ENCODE measurements at places on chromosomes 4 and X.

GRCh38 chrX:22351076-22351475 is 78.4 kb downstream of the CBLL2 start:
- no peak for DNase-seq

DNA sequence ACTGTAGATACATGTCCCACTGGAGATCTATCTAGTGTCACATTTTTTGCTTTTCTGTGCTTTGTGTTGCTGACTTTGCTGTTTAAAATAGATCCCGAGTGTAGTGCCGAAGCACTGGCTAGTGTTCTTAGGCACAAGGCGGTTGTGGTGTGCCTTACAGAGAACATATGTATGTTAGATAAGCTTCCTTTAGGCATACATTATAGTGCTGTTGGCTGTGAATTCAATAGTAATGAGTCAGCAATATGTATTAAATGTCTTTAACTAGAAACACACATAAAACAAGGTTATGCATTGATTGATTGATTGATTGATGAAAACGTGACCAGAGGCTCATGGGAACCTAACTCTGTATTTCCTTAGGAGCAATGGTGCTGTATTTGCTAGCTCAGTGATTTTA is 56.2 kb downstream of the COX7B2 start:
- no peak for DNase-seq

DNA sequence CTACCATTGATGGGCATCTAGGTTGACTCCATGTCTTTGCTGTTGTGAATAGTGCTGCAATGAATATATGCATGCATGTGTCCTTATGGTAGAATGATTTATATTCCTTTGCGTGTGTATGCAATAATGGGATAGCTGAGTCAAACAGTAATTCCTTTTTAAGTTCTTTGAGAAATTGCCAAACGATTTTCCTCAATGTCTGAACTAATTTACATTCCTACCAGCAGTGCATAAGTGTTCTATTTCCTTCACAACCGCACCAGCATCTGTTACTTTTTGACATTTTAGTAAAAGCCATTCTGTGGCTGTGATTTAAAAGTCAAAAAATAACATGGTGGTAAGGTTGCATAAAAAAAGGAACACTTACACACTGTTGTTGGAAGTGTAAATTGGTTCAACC is 103.1 kb upstream of the FAM47B start:
- no peak for DNase-seq

- DNase-seq, result no peak
These were observed 38.2 kb downstream of the NLGN3 start for GRCh38 chrX:71182871-71183270.

- DNase-seq, result no peak
These were observed 1.2 kb downstream of the DTHD1 start for GRCh38 chr4:36282503-36283030.

DNA sequence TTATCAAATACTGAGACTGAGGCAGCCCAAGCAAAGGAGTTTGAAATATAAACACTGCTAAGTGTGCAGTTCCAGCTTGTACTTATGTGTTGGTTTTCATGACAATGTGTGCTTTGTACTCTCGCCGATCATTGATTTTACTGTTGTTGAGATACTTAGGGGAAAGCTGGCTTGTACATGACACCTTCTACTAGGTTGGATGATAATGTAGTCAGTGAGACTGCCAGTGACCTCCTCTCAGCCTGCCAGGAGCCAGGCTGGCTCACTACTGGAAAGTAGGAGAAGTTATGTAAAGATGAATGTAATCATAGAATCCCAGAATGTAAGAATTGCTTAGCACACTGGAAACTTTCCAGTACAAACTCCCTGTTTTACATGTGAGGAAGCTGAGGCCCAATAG is 132.0 kb downstream of the AFF2 start:
- no peak for DNase-seq

GRCh38 chrX:130994671-130995070 is 63.5 kb upstream of the ARHGAP36 start:
- DNase-seq, result no peak

- no peak for DNase-seq
These were observed 108.9 kb upstream of the NHS start for GRCh38 chrX:17266136-17266535.

DNA sequence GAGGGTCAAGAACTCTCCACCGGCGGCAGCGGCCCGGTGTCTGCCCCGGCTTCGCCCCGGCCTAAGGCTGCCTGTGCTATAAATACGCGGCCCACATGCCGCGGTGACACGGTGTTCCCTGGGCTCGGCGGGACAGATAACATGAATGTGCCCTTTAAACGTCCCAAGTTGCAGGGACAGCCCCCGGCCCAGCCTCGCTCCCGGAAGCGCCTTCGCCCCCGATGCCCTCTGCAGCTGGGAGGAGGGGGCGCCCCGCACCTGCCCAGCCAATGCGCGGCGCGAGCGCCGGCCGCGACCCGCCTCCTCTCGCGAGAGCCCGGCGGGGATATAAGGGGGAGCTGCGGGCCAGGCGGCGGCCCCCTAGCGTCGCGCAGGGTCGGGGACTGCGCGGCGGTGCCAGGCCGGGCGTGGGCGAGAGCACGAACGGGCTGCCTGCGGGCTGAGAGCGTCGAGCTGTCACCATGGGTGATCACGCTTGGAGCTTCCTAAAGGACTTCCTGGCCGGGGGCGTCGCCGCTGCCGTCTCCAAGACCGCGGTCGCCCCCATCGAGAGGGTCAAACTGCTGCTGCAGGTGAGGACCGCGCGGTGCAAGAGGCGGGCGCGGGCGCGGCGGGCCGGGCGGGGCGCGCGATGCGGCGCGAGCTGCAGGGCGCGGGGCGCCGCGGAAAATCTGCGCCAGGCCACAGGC is at the start of gene SLC25A4:
Gene SLC25A4 (plus strand): TSS at position 355 of the 689 bp plus-strand sequence. CDS start 107 bp downstream, at position 462.
- DNase-seq, result peak; percentile 94

GRCh38 chrX:108640817-108641216 is 95.5 kb downstream of the IRS4 start:
- no peak for DNase-seq

- DNase-seq, result no peak
These were observed 878.8 kb downstream of the C4orf33 start for GRCh38 chr4:129974730-129975129.

DNA sequence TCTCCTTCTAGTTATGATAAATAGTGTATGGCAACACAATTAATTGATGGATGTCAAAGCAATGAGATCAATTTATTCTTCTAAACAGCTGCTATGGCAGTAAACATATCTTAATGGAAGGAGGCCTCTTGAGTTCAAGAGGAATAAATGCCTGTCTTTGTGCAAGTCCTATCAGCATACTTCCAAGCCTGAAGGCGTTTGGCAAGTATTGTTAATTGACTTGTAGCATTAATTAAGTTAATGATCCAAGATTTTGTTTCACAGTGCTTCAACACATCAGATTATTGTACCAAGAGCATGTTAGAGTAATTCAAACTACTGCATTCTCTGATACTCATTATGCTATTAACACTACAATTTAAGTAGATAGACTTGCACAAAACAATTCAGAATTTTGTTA is 144.8 kb downstream of the FAT4 start:
- DNase-seq, result no peak

- DNase-seq, result no peak
These were observed 229.1 kb upstream of the FSTL5 start for GRCh38 chr4:162392946-162393345.

DNA sequence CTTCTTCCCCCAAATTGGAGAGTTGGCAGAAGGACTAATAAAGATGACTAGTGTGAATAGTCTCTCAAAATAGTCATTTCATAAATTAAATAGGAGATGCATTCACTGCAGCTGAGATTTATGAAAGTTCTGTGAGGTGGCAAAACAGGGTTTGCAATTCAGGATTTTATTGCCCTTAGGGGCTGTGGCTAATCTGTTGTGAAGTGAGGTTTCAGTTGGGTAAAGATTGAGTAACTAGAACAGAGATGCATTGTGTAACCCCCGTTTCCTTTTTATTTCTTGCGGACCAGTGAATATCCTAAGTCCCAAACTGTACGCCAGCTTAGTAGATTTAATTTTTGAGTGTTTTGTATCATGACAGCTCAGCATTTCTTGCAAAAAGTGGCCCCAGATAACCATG is 16.2 kb upstream of the SCRG1 start:
- no peak for DNase-seq

DNA sequence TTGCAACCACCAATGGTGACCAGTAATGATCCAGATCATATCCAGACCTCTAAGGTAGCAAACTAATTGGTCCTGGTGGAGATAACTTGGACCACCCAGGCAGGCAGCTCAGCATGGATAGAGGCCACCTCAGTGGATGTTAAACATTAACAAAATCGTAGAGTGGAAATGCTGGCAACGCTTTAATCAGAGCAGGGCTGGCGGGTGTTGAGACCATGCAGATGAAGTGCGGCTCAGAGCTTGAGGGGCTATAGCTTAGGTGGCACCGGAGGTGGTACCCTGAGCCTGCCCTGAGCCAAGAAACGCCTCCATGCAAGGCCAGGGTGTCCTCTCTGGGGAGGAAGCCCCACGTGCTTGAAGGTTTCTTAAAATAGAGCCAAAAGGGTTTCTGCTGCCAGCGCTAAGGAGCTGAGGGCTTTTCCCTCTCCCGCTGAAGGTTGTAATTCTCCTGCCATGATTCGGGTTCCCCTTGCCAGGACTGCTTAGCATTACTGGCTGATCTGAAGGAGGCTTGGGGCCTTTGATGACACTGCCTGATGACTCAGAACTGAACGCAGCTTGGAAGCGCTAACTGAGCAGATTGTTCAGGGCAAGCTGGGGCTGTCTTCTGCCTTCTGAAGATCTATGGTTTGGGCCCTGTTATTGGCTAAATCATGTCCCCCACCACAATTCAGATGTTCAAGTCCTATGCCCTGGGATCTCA is 177.8 kb upstream of the ATP6AP2 start:
- DNase-seq, result no peak

DNA sequence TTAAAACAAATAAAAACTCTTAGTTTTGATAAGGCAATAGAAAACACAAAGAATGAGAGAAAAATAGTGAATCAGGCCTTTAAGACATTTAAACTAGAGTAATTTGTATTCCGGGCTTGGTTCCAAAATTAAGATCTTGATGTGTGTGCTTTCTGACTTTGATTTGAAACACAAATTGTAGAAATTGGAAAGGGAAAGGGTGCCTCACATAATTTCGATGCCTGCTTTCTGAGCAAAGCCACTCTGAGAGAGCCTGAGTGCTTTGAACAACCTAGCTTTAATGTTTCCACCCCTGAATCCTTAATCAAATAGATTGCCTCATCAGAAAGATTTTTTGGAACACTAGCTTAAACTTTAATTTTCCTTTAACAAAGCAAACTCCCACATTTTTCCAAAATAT is 666.8 kb downstream of the PCDH18 start:
- no peak for DNase-seq

- no peak for DNase-seq
These were observed 36.2 kb upstream of the USP38 start for GRCh38 chr4:143148521-143148920.

GRCh38 chrX:154043003-154043763 is 23.5 kb upstream of the IRAK1 start:
- no peak for DNase-seq

- DNase-seq, result no peak
These were observed 1029.8 kb upstream of the AGA start for GRCh38 chr4:178471994-178472393.

GRCh38 chr4:63937961-63938360 is 471.3 kb downstream of the TECRL start:
- DNase-seq, result no peak

GRCh38 chr4:53003959-53004358 is 141.8 kb downstream of the RASL11B start:
- DNase-seq, result no peak

DNA sequence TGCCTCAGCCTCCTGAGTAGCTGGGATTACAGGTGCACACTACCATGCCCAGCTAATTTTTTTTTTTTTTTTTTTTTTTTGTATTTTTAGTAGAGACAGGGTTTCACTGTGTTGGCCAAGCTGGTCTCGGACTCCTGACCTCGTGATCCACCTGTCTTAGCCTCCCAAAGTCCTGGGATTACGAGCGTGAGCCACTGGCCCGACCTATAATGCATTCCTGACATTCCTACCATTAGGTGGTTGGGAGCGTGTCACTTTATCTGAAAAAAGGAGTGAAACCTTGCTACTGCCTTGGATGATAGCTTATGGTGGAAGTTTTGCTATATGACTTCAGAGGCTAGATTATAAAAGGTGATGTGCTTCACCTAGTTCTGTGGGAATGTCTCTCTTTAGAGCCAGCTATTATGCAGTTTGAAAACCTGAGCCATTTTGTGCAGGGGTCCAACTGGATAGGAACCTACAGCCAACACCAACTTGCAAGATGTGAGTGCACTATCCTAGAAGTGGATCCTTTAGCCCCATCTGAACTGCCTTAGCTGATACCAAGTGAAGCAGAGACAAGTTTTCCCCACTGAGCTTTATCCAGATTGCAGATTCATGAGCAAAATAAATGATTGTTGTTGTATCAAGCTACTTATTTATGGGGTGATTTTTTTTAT is 29.8 kb upstream of the EMCN start:
- no peak for DNase-seq

GRCh38 chr4:83115656-83116285 is 1.2 kb upstream of the PLAC8 start:
- DNase-seq, result no peak

- no peak for DNase-seq
These were observed 971.1 kb upstream of the HS3ST1 start for GRCh38 chr4:12399781-12400180.

- DNase-seq, result no peak
These were observed 151.5 kb downstream of the VEGFC start for GRCh38 chr4:176641237-176641636.

DNA sequence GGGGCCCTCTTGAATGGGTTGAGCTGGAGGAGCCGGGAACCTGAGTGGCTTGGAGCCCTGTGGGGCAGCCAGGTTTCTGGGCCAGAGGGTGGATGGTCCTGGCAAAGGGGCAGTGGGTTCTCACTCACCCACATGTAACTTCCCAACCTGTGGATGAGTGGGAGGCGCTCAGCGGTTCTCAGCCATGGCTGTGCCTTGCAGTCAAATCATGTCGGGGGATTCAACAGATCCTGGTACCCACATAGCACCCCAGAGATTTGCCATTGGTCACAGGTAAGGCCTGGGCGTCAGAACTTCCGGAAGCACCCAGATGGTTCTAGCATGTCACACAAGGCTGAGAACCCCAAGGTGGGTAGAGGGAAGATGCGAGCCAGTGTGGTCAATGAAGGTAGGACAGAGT is 21.9 kb upstream of the CLCN4 start:
- no peak for DNase-seq

GRCh38 chr4:45646885-45647590 is 476.8 kb downstream of the GABRG1 start:
- DNase-seq, result no peak

GRCh38 chrX:7127056-7127455 is 20.5 kb upstream of the STS start:
- DNase-seq, result no peak

- DNase-seq, result no peak
These were observed 816.1 kb upstream of the IGFBP7 start for GRCh38 chr4:57926311-57926710.

GRCh38 chrX:19462231-19462630 is 53.1 kb downstream of the MAP3K15 start:
- DNase-seq, result no peak

DNA sequence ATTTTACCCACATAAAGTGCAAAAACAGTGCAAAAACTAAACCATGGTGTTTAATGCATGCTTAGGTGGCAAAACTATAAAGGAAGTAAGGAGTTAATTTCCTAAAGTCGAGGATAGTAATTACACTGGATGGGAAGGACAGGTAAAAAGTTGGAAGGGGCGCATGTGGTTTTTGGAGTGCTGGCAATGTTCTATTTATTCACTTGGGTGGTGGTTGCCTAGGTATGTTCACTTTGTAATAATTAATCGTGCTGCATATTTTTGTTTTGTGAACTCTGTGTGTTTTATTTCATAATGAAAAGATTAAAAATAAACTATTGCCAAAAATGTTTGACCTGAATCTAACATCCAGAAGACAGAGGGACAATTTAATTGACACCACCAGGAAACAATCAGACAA is 32.1 kb upstream of the SMARCA5 start:
- no peak for DNase-seq

- no peak for DNase-seq
These were observed 656.7 kb downstream of the GABRG1 start for GRCh38 chr4:45467157-45467556.
